ENCODE measurements at places on chromosomes 3 and 15.

GRCh38 chr15:99481113-99481950 is 84.5 kb upstream of the MEF2A start:
- DNase-seq = no peak

GRCh38 chr15:69727121-69727924 is 274.7 kb downstream of the RPLP1 start:
- DNase-seq = no peak

DNA sequence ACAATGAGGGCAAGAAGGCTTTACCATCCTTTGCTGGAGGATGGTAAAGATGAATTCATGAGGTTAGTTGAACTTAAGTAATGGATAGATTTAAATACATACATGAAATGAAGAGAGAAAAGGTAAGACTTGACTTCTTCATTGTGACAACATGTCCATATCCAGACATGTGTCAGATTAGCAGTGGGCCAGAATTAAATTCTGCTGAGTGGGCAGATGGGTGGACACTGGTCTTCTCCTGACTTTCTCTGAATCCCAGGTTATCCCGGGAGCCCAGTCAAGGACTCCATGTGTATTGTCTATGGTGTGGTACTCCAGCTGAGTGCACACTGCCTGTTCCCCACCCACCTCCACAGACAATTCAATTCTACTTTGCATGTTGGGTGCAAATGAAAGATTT is 603.1 kb downstream of the NLGN1 start:
- DNase-seq = no peak

- no peak for DNase-seq
Measured at GRCh38 chr15:77739591-77740378, 107.1 kb upstream of the LINGO1 start.

- no peak for DNase-seq
Measured at GRCh38 chr15:79017953-79018352, 72.6 kb downstream of the RASGRF1 start.

- no peak for DNase-seq
Measured at GRCh38 chr3:187242900-187243299, 45.6 kb downstream of the RTP1 start.

- no peak for DNase-seq
Measured at GRCh38 chr3:48660800-48661400, 1.8 kb downstream of the CELSR3 start.

GRCh38 chr3:145088917-145089316 is 1072.1 kb downstream of the PLOD2 start:
- no peak for DNase-seq

DNA sequence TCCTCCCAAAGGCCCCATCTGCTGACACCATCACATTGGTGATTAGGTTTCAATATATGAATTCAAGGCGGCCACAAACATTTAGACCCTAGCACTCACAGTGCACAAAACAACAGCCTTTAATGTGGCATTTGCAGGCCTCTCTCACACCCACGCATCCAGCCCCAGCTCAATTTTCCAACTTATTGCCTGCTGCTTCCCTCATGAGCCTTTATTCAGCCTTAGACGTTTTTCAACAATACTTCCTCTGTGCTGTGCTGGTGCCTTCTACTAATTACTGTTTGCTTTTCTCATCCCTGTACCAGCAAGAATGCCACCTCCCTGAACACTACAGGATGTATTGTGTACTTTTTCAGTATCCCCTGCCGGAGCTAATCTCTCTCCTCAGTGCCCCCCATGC is 334.6 kb downstream of the GABRB3 start:
- no peak for DNase-seq

GRCh38 chr3:30401971-30402370 is 204.4 kb upstream of the TGFBR2 start:
- no peak for DNase-seq

- no peak for DNase-seq
Measured at GRCh38 chr15:37020852-37021251, 79.5 kb downstream of the MEIS2 start.

DNA sequence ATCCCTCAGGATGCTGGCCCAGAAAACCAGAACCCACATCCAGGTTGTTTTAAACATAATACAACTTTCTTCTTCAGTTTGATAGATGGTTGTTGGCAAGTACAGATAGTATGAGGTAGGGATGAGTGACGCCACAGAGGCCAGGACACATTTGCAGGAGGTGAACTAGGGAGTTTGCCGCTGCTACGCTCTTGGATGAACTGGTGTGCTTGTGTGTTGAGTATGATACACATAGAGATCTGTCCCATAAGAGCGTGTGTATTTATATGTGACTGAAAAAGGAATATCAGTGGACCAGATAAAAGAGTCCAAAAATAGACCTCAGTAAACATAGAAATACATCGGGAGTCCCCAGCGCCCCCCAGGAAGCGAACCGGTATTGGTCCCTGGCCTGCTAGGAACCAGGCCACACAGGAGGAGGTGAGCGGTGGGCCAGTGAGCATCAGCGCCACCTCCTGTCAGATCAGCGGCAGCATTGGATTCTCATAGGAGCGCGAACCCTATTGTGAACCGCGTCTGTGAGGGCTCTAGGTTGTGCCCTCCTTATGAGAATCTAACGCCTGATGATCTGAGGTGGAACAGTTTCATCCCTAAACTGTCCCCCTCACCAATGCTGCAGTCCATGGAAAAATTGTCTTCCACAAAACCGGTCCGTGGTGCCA is 98.1 kb downstream of the LRRK1 start:
- no peak for DNase-seq

- DNase-seq = no peak
Measured at GRCh38 chr3:69426967-69427304, 41.0 kb upstream of the FRMD4B start.

DNA sequence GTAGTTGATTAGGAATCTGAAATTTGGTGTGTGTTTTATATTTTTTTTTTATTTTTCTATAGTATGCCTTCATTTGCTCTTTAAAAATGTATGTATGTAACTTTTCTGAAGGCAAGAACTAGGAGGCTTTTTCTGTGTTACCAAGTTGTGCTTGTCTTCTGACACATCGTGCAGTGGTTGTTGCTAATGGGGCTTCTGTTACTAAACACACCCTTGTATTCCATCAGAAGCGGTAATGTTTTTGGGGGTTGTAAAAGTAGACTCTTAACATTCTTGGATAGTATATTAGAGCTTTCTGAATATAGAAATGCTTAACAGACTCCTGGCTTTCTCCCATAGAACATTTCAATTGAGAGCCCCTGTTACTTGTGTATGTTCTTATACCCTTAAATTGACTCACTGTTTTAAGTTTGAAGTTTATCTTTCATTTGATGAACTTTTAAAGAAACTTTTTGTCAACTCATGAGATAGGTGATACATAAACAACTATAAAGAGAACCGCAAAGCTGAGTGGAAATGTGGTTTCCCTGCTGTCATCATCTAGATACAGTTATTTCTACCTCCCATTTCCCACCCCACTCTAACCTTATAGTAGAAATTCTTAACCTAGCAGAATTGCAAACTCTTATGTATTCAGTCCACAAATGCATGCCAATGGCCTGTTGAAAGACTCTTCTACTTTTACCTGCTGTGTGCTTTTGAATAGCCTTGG is 2.5 kb downstream of the TIPARP start:
- no peak for DNase-seq

GRCh38 chr3:113103588-113103987 is 107.8 kb upstream of the BOC start:
- no peak for DNase-seq

GRCh38 chr15:66865622-66866611 is 163.9 kb downstream of the SMAD6 start:
- DNase-seq = no peak

- DNase-seq = no peak
Measured at GRCh38 chr15:43232289-43232874, 11.6 kb upstream of the EPB42 start.

GRCh38 chr3:115671761-115672455 is 48.6 kb downstream of the GAP43 start:
- DNase-seq = no peak

DNA sequence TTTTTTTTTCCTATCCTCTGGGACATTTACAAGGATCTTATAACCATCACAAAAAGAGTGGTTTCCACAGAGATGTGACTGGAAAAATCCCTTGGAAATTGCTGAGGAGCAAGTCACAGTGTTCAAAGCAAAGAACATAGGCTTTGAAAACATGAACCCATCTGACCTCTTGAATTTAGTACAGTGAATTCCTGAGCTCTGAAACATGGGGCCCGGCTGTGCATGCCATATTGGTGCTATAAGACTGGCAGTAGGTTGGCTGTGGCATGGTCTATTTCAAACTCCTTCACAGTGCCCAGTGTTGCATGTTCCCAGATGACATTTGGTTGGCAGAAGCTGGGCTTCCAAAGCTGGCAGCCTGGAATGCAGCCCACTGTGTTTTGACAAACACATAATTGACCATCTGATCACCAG is 202.2 kb downstream of the TIGIT start:
- no peak for DNase-seq

- no peak for DNase-seq
Measured at GRCh38 chr3:43330981-43331380, 44.6 kb downstream of the SNRK start.

DNA sequence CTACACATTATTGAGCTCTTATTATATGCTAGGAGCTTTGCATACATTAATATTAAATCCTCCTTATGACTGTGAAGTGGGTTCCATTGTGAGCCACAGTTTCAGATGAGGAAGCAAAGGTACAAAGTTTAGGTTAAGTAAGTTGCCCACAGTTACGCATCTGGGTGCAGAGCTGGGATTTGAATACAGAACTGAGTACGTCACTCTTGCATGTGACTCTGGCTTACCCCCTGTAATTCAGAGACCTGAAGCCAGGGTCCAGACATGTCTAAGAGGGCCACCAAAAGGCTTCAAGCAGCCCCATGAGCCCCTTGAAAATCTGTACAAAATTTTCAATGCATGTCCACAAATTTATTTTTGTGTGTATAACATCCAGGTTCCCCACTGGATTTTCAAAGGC is 71.8 kb downstream of the KLF15 start:
- no peak for DNase-seq

DNA sequence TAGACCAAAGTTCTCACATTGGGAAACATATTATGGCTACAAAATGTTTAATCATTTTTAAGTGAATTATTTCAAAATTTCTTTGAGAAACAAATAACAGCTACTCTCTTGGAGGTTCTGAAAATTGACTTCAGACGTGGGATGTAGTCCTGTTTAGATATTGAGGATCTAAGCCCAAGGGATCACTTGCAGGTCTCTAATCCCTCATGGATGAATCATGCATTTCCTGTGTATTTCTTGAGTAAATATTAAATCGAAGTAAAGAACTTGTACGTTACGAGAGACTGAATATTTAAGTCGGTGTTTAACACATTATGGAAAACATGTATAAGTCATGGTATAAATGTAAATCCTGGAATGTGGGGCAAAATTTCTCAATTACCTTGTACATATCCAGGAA is 119.8 kb downstream of the EPHA3 start:
- DNase-seq = no peak

GRCh38 chr3:194572944-194573491 is 60.2 kb downstream of the TMEM44 start:
- DNase-seq = no peak

DNA sequence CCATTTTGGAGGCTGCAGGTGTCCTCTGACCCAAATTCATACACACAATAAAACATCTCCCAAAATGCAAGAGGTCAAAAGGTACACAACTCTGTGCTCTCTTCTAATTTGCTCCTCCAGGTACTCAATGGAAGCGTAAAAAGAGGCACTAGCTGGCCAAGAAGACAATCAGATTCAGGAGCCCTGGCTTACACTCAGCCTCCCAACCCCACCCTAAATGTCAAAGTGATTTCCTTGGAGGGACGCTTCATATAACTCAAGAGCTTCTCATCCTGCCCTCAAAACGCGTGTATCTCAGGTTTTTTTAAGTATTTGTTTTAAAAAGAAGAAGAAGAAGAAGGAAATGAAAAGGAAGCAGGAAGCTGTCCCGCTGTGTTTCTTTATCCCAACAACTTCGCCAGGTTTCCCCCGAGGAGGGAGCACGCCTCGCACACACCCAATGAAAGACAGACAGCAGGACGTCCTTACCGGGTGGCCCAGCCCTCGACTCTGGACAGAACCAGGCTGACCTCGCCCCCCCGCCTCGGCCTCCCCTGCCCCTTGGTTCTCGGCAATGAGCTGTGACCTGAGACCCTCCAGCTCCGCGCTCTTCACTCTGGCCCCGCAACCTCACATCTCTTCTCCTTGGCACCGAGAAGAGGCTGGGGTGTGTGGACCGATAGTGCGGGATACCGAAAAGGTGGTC is 620.7 kb upstream of the ZNF385D start:
- no peak for DNase-seq

DNA sequence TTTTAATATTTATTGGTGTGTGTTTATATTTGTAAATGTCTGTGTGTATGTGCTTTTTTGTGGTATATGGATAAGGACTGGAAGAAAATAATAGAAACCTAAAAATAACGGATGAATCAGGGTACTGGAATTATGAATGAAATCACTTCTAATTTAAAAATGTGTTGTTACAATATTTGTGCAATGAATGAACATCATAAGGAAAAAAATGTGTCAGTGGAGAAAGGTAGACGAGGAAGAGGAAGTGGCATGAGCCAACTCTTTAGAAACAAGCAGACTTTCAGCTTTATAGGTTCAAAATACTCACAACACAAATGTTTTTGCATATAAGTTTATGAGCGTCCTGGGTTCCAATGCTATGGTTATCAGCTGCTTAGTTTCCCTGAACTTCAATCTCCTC is 59.4 kb downstream of the SOX2 start:
- DNase-seq = no peak

DNA sequence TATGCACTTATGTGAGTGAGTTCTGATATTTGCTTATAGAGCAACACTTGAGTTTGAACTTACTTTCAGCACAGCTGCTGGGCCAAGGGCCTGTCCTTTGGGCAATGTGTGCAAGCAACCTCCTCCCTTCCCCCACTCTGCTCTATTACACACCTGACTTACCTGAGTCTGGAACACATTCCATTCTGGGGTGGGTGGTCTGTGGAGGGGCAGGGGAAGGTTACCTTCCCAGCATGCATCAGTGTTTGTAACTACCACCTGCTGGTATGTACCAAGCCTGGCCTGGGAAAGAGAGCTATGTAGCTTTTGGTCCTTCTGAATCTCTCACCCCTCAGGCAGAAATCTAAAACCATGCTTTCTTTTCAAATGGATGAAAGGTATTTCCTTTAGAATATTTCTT is 103.0 kb downstream of the ISL2 start:
- DNase-seq = no peak

DNA sequence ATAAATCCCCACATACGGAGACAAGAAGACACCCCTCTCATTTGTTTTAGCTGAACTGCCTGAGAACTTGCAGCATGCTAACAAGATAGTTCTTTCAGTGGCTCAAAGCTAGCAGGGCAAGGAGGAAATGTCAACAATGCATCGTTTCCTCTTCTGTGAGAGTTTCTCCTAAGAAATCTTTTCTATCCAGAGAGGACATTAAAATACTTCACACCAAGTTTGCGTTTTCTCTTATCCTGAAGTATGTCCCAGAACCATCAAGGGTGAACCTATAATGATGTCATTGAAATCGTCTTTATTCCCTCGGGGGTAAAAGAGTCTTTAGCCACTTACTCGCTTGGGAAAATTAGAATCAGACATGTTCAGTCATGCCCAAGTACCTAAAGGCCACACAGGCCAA is 541.7 kb upstream of the MDFIC2 start:
- DNase-seq = no peak

- no peak for DNase-seq
Measured at GRCh38 chr15:43199945-43200488, 14.8 kb downstream of the CCNDBP1 start.

- no peak for DNase-seq
Measured at GRCh38 chr3:161430307-161430706, 59.0 kb upstream of the SPTSSB start.

GRCh38 chr3:14565868-14566588 is 25.9 kb upstream of the GRIP2 start:
- DNase-seq = no peak

Measured in HTR-8/SVneo (cell line).